ENCODE measurements at places on chromosomes 16 and 17. TPM values are rescaled to one million over a fixed set of nuclear protein-coding genes. Genes with fewer than 3 reads are reported as not detected.

The CFAP52 gene
- 5.1 TPM for polyA plus RNA-seq

GRCh38 chr17:56528696-56529095 is 64.8 kb upstream of the NOG start:
- DNase-seq: peak; percentile 21

DNA sequence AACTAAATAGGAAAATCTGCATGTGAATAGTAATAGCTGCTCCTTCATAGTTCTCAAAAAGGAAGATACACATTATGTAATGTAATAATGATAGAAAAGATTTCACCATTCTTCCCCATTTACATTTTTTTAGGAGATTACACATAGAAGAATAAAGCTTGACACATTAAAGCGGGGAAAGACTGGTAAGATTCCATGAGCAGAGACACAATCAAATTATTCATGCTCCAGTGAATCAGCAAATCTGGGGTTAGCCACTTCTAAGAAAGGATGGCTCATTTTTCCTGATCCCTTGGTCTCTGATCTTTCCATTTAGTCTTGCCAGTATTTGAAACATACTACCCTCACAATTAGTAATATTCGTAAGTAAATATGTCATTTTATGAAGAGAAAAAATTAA is 81.9 kb downstream of the CA4 start:
- DNase-seq: no peak

DNA sequence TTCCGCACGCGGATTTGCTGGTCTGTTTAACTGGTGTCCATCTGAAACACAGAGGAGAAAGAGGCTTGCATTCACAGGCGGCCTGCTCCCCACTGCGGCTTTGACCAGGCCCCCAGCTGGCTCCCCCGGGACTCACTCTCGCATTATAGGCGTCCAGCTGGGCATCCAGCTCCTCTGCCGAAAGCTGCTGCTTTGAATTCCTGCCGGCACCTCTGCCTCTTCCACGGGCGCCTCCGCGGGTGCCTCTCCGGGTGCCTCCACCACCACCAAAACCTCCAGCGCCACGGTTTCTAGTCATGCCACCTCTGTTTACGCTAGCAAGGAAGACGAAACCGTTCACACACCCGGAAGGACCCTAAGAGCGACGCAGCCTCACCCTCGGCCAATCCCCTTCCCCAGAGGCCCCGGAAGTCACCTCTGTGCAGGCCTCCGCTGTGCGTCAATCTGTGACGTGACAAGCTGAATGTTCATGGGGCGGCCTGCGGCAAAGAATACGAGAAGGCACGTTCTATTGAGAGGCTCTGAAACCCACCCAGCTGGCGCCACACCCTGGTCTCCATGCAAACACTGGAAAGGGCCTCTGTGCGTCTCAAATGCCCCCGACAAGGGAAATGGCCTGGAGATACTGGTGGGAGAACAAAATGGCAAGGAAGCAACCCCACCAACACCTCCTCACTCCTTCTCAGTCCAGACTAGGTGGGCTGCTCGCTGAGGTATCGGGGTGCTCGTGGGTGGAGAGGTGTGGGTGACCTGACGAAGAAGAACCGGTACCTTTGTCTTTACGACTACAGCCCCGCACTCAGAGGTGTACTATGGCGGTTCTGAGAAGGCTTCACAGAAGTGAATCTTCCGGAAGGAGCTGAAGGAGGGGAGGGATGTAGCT is 3.0 kb downstream of the ALYREF start:
- no peak for DNase-seq

The LDAF1 gene
- 25.6 TPM for polyA plus RNA-seq

DNA sequence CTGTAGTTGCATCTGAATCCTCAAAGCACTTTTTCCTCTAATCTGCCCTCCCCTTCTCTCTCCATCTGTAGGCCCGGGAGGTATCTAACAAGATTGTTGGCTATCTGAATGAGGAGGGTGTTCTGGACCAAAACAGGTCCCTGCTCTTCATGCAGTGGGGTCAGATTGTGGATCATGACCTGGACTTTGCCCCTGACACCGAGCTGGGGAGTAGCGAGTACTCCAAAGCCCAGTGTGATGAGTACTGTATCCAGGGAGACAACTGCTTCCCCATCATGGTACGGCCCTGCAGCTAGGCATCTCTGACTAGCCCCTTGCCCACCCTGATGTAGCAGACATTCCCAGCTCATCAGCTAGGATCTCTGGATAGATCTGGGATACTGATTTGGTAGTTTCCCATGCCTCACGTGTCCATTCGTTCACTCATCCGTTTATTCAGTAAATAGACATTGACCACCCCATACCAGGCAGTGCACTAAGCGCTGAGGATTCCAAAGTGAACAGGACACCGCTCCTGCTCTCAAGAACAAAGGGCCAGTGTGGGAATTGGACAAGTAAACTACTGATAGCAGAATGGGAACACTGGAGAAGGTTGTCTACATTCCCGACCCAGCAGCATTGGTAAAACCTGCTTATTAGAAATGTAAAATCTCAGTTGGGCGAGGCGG is 12.1 kb downstream of the LPO start:
- no peak for DNase-seq

DNA sequence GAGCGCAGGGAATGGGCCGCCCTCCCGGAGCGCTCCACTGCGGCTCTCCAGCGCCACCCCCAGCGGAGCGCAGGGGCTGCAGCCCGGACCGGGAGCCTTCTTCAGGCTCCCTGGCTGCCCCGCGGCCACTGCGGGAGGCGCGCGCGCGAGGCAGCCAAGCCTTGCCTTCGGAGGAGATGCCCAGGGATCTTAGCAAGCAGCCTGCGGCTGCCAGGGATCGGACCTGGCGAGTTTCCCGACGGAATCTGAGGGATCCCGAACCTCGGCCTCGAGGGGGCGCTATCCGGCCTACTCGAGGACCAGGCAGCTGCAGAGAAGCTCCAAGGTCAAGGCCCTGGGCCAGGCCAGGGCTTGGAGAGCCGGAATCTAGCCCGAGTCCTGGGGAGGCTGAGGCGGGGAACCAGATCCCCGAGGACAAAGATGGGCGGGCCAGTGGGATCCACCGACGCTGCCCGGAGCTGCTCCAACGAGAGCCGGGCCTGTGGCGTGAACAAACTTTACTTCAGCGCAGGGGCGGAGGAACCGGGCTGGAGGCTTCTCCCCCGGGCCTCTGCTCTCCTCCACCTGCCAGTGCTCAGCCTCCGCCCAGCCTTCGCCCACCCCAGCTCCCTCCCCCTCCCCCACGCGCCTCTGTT is at the start of gene IRX6:
Gene IRX6, plus strand, starts transcription at position 567 of the 635 bp plus-strand sequence. CDS start 889 bp downstream, outside the sequence.
- peak; percentile 60 for DNase-seq

The HP gene
- 0.27 TPM for polyA plus RNA-seq

The AXIN2 gene
- polyA plus RNA-seq: 23.2 TPM

The MILR1 gene
- 2.5 TPM for polyA plus RNA-seq

- no peak for DNase-seq
Measured at GRCh38 chr16:2223942-2224486, 623 bp downstream of the E4F1 start.

DNA sequence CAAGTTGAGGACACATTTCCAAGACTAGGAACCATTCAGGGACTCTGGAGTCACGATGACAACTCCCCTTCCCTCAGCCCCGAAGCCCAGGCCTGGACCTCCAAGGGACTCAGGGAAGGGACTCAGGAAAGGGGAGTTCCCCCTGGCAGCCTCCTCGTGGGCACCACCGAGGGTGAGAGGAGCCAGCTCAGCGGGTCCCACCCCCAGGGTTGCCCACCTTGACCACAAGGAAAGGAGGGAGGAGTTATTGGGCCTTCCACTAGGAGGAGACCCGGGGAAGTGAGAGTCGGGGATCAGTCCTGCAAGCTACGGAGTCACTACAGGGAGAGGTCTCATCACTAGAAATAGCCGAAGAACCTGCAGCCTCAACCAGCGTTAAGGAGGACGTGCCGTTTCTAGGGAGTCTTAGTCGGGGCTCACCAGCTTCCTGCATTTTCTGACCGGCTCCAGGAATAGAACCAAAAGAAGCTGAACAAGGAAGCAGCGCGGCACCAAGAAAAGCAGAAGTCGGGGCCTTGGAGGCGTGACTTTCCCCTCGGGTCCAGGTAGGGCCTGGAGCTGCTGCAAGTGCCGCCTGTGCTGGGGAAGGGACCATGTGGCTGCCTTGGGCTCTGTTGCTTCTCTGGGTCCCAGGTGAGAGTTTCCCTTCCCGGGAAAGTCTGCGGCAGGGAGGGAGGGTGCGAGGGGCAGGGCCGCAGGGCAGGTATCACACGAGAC is at the start of gene CD300A:
Gene CD300A, plus strand, starts transcription at position 524 of the 717 bp plus-strand sequence. Its CDS starts 70 bp downstream, at position 594.
- DNase-seq: no peak

DNA sequence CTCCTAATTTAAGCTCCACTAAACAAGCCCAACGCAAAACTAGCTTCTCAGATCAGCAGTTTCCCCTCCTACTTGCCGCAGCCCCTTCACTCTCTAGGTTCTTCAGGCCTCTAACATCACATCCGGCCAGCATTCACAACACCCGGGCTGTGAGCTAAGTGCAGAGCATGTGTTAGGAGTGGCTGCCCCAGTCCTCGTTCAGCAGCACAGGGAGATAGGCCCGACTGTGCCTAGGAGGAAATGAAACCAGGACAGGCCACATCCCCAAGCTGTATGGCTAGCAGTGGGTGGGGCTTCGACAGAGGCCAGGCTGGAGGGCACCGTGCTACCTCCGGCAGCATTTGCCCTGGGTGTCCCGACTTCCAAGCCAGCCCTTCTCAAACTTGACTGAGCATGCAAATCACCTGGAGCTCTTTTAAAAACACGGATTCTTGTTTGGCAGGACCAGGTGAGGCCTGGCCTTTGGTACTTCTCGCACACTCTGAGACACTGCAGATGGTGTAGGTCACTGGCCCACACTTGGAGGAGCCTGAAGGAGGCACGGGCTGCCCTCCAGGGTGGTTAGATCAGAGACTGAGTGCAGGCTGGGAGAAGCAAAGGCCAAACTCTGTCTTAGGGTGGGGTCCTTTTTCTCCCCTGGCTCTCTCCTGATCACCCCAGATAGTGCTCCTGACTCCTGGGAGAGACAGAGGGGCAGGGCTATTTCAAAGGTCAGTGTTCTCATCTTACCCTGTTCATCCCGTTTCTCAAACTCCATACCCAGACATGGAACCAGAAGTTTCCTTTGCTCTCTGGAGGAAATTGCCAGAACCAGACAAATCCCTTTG is 202.0 kb downstream of the C16orf78 start:
- DNase-seq: no peak

DNA sequence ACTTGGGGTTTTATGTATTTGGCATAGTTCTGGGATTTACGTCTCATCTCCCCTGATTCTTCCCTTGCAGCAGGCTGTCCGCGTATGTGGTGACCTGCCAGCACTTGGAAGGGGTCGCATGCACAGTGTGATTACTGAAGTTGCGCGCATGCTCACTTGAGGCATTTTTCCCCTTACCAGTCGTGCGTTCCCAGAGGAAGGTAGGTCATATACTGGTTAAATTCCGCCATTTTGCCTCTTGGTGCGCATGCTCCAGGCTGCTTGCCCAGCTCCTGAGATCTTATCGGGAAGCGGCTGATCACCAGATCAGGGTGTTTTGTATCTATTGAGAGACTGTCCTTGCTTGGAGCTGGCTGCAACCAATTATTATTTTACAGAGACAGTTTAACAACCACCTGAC is 56.5 kb upstream of the TEX2 start:
- no peak for DNase-seq
